HS-27A (cell line): ENCODE measurements at places on chromosomes 3 and 15.

GRCh38 chr15:52137432-52138357 is 25.1 kb upstream of the BCL2L10 start:
- DNase-seq = no peak

DNA sequence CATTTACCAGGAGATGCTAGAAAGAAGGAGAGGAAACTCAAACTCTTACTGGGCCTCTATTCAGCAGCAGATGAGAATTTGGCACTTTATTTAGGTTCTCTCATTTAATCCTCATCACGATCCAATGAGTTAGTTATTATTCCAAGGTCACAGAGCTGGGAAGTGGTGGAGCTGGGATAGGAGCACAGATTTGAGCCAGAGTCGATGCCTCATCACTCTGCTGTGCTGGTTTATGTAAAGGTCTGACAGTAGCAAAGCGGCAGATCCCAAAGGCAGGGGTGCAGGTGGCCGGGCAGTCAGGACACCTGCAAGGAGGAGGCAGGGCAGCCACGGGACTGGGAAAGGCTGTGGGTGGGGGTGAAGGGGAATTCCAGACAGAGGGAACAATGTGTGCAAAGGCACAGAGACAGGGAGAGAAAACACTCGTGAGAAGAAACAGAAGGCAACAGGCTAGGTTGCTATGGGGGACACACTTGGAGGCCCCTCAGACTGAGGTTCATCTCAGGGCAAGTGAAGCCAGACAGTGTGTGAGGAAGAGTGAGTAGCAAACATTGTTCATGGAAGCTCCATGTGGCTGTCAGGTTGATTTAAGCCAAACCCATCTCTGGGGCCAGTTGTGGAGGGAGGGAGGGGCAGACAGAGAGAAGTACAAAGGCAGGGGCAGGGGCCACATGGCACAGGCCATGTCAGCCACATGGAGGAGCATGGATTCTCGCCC is 26.8 kb downstream of the RAB6B start:
- no peak for DNase-seq

DNA sequence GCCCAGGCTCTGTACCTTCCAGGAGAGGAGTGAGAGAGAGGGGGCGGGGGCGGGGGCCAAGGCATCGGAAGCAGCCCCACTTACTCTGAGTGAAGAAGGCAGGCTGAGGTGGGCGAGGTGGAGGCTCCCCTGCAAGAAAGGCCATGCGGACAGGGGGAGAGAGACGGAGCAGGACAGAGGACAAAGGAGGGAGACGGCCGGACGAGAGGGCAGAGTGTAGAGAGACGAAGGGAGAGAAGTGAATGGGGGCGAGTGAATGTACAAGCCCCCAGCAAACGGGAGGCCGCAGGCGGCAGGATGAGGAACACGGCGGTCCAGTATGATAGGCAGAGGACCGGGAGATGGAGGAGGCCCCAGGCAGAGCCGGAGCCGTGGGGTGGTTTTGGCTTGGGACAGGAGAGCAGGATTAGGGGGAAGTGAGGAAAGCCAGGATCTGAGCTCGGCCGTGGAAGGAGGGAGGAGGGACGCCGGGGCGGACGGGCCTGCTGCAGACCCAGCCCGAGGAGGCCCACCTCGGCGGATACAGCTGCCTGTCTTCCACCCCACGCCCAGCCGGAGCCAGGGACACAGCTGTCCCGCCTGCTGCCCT is 38.8 kb downstream of the TNK2 start:
- DNase-seq = no peak

DNA sequence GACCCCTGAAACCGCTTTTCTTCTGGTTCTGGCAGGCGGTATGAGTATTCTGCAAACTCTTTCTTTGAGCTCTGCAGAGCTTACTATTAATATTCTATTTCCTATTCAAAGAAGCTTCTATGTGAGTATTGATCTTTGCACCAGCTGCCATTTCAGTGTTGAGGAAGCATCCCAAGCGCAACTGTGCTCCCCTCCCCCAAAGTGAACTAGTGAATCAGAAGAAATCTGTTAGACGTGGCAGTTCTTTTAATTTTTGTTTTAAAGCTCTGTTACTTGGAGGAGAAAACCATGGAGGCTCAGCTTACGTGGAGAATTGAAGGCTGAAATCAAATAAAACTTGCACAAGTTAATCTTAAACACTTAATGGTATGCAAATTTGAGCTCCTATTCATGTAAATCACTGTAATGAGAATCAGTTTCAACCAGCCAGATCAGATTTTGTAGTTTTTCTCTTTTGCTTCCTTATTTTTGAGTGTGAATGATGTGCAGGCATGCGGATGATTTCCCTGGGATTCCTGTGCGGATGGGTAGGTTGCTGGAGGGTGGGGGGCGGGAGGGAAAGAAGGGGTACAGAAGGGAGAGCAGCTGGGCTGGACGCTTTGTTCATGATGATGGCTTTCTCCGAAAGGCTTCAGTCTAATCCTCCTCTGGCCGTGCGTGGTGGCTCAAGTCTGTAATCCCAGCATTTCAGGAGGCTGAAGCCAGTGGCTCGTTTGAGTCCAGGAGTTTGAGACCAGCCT is 16.1 kb upstream of the AGBL1 start:
- no peak for DNase-seq

DNA sequence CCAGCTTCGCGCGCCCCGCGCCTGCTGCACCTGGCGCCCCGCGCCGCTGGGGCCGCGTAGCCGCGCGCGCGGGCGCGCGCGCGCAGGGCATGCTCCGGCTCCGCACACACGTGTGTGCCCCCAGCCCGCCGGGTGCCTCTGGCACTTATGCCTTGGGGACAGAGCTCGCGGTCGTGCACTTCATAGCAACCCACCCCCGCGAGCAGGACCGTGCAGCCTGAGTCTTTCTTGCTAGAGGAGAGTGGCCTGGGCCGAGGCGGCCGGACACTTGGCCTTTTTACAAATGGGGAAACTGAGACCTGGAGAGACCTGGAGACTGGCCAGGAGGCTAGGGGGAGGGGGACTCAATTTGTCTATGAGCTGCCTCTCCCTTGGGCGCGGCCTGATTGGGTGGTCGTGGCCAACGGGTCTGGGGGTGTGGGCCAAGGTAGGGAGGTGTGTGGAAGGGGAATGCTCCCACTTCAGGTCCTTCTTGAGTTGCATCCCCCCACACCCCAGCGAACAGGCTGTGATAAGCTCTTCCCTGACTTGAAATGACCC is 562 bp downstream of the NBEAL2 start:
- DNase-seq = no peak
